ENCODE measurements at places on chromosomes 11 and 22.
A peak's percentile ranks its signal among the peaks of the same experiment; 100 is the strongest.

DNA sequence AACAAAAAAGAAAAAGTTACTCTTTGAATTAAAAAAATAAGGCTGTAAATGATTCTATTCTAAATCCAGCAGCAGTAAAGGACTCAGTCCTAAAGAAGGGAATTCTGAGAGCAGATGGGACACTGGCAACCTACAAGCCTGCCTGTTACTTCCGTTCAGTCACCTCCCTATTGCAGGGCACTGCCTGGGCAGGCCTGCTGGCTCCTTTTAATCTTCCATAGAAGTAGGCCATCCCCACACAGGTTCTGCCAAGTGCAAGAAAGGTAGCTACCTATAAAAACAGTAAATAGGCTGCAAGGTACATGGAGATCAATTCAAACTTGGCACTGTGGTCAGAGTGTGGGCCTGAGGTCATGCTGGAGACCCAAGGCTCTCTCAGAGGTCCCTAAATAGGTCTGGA is 136.4 kb downstream of the TRIM44 start:
- no peak for DNase-seq

- no peak for DNase-seq
Measured at GRCh38 chr11:112511911-112512310, 251.3 kb upstream of the PLET1 start.

- peak; percentile 55 for DNase-seq
Measured at GRCh38 chr22:48477031-48477721, 1350.5 kb downstream of the BRD1 start.

DNA sequence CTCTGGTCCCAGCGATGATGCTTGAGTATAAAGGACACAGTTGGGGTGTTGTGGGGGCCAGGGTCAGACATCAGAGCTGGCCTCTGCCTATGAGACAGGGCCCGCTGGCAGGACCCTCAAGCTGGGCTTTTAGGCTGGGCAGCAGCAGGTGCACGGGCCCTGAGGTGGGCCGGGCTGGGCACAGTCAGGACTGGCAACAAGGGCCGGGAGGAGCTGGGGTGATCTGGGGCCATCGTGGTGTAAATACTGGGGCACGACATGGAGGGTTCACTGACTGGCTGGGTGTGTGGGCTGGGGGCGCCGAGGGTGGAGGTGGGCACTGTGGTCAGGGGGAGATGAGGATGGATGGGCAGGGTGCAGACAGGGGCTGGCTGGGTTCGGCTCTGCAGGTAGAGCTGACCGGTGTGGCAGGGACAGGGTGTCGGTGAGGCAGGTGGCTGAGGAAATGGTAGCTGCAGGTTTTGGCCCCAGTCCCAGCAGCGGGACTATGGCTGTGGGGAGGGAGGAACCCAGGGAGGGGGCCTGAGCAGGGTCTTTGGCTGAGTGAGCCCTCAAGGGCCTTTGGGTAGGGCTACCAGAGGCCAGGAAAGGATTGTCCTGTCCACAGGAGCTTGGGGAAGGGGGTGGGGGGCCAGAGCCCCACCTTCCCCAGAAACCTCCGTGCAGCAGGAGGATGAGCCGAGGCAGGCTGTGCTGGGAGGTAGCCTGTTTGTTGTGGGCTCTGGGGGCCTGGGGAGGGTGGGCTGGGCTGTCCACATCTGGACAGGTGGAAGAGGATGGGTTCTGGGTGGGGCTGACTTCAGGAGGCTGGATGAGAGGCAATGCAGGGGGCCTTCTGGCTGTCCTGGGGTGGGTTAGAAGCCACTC is 81.4 kb downstream of the KCNQ1 start:
- peak; percentile 52 for DNase-seq

DNA sequence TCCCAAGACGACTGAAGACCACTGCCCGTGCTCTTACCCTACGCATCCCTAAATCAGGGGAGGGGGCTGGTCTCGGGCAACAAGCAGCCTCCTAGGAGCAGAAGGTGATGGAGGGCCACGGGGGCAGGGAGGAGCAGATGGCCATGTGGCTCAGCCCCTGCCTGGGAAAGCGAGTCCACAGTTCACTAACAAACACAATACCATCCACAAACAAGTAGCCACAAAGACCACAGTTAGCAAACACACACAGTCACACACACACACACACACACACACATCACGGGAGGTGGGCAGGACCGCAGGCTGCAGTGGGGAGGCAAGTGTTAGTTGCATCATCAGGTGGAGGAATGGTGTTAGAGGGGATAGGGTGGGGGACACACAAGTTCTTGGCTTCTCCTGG is 13.2 kb upstream of the FXYD2 start:
- peak; percentile 26 for DNase-seq

GRCh38 chr11:16896729-16897469 is 117.3 kb downstream of the PLEKHA7 start:
- DNase-seq, result no peak

DNA sequence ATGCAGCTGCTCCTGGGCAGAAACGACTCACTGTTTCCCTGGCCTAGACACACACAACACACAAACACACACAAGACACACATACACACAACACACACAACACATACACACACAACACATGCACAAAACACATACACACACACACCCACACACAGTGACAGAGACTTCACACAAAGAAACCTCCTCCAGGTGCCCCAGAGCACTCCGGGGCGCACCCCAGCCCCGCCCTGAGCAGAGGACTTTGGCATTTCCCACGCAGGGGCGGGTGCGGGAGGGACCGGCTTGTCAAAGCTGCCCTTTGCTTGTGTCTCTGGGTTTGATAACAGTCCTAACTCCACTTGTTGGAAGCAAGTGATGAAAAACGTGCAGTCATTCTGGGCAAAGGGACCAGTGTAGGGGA is 6.5 kb downstream of the APOBEC3A start:
- no peak for DNase-seq
